Activated gamma-delta T cell treated with Interleukin-2 at 50 U/mL for 16 hours (primary cell): ENCODE measurements at places on chromosomes 7 and 10.

DNA sequence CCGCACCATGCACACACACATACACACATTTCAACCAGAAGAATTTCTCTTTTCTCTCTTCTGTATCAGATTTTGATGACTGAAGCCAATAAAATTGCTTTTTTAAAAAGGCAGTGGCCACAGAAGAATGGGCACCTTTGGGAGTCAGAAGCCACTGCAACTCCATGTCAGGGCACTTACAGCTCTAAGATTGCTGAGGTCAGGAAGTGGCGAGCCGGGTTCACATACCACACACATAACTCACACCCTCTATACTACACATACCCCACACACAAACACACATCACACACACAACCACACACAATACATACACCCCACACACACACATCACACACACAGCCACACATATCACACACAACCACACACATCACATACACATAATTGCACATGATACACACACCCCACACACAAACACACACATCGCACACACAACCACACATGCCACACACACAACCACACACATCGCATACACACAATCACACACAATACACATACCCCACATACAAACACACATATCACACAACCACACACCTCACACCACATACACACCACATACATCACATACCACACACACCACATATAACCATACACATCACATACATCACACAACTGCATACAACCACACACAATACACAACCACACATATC lies 31.2 kb downstream of the GPRIN2 start:
- no peak for DNase-seq

GRCh38 chr10:77285529-77286182 lies 352.0 kb downstream of the KCNMA1 start:
- DNase-seq = no peak

DNA sequence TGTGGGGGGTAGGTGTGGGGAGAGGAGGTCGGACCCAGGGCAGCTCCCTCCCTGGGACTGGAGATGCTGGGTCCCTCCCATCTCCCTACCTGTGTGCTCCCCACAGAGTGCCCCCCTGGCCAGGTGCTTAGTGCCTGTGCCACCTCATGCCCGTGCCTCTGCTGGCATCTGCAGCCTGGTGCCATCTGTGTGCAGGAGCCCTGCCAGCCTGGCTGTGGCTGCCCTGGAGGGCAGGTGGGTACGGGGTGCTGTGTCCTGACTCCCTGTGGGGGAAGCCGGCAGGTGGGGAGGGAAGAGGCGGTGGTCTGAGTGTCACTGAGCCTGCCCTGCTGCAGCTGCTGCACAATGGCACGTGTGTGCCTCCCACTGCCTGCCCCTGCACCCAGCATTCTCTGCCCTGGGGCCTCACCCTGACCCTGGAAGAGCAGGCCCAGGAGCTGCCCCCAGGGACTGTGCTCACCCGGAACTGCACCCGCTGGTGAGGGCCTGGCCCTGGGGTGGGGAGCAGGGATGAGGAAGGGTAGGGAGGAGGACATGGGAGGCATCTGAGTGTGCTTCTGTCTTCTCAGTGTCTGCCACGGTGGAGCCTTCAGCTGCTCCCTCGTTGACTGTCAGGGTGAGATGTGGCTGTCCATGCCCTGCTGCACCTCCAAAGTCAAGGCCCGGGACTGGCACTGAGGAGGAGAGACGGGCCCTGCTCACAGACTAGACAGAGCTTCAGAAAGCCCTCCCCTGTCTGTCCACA lies 11.7 kb upstream of the ZNF862 start:
- DNase-seq = no peak

GRCh38 chr7:87960239-87960638 lies 26.2 kb downstream of the ADAM22 start:
- DNase-seq = no peak

- no peak for DNase-seq
Measured at GRCh38 chr10:121886181-121886580, 41.6 kb downstream of the ATE1 start.

DNA sequence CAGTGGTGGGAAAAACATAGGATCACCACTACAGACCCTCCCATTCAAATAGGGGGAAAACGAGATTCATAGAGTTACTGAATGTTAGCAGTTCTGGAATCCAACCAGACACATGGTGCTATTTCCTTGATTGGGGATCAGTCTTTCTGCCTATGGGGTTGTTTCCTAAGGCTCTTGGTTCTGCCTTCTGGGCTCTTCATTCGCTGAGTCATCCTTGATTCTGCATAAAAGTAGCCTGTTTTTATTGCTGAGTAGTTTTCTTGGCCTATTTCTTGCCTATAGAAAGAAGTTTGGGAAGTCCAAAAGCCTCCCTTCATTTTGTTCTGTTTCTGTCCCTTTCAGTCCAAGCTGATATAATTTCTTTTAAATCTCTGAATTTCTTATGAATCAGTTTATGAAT lies 99.3 kb upstream of the OIT3 start:
- DNase-seq = no peak

DNA sequence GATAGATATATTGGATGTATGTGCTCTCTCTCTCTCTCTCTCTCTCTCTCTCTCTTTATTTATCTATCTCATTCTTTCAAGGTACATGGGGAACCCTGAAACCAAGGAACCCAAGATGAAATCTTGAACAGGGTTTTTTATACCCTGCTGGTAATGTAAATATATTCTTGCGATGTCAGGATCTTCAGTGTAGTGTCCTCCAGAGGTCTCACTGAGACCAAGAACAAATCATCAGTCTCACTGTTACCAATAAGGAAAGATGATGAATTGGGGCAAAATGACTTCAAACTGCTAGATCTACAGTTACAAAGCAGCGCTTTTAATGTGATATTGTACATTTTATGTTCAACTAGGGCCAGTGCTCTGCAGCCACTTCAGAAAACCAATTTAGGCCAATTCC lies 423.5 kb downstream of the ANKRD7 start:
- DNase-seq = no peak

DNA sequence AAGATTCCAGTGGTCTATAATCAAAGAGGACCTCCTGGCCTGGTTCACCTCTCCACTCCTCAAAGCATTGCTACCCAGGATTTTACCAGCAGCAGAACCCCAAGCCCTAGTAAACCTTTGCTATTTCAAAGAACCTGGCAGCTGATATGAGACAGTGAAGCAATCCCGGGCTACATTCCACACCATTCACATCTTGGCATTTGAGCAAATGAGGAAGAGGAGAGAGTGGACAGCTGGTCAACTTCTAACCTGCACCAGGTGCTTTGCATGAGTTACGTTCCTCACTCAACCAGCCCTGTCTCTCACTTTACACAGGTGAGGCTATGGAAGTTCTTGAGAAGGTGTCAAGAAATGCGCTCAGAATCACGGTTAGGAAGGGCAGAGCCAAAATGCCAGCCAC lies 1.1 kb downstream of the CCDC3 start:
- DNase-seq = no peak

DNA sequence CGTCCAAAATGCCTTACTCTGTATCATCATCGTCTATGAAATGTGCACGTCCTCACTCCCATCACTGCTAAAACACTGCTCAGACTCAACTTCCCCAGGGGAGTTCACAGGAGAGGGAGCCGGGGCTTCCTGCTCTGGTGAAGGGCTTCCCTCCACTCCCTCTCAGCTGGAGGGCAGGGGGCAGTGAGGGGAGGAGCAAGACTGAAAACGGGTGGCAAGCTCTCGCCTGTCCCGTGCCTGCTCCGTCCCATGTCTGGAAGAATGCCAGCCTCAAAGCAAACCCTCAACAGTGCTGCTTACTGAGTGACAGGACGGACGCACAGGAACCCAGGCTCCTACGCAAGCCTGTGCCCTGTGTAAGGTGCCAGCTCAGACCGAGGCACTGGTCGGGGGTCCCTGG lies 25.1 kb downstream of the PRKAG2 start:
- DNase-seq = no peak

GRCh38 chr10:132369636-132370185 lies 27.3 kb upstream of the PWWP2B start:
- no peak for DNase-seq

- DNase-seq = no peak
Measured at GRCh38 chr10:44995914-44996669, 4.6 kb upstream of the ZNF22 start.

GRCh38 chr7:72441791-72442190 lies 29.7 kb upstream of the CALN1 start:
- DNase-seq = no peak

DNA sequence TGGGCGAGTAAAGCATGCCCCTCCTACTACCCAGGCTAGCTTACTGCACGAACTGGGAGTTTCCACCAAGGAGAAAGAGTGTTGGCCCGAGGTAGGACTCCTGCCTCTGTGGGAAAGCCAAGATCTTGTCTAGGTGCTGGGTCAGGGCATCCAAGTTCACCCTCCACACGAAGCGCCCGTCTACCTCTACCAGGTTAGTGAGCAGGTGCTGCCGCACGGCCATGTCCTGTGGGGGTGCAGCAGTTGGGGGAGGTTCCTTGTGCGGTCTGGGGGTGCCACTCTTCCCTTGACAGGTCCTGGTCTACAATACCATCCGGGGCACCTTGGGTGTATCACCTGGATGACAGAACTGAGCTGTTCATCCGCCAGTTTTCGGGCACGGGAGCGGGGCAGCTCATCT lies 1.7 kb downstream of the ABHD11 start:
- DNase-seq = no peak

DNA sequence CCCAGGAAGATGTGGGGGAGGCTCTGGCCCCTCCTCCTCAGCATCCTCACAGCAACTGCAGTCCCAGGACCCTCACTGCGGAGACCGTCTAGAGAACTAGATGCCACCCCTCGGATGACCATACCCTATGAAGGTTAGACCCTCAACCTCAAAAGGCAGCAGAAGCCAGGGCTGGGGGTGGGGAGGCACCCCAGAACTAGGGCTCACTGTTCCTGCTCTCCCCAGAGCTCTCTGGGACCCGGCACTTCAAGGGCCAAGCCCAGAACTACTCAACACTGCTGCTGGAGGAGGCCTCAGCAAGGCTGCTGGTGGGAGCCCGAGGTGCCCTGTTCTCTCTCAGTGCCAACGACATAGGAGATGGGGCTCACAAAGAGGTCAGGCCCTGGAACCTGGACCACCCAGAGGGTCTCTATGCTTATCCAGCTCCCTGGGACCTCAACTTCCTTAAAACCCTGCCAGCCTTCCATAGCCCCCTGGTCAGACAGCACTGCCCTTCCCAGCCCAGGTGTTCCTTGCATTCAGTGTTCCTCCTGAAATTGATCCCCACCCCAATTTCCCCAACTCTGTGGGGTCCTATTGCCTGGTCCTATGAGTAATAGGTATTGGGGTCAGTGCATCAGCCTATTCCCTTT lies 3.7 kb downstream of the SEMA4G start:
- DNase-seq = no peak

- no peak for DNase-seq
Measured at GRCh38 chr7:91193141-91193540, 71.1 kb upstream of the FZD1 start.

DNA sequence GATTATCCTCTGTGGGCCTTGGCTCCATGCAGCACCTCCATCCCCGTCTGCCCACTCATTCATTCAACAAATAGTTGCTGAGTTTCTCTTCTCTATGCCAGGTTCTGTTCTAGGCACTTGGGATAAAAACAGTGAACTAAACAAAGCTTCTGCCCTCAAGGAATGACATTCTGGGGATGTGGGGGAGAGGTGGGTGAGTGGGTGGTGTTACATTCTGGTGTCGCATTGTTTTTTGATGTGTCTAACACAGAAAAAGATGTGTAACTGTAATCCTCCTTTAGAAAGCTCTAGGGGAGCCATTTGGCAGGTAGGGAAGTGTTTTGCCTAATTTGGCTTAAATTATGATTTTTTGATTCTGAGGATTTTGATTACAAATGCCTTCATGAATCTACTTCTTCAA lies 21.4 kb downstream of the AUTS2 start:
- DNase-seq = no peak

GRCh38 chr7:95321720-95322119 lies 2.6 kb downstream of the PON1 start:
- no peak for DNase-seq

DNA sequence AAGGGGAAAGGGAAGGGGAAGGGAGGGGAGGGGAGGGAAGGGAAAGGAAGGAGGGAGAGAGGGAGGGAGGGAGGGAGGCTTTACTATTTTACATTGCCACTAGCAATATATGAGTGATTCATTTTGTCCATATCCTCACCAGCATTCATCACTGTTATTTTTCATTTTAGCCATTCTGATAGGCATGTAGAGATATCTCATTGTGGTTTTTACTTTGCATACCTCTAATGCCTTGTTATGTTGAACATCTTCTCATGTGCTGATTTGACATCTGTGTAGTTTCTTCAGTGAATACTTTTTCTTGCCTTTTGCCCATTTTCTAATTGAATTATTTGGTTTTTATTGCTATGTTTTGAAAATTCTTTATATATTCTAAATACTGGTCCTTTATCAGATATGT lies 52.7 kb downstream of the GCC1 start:
- no peak for DNase-seq

GRCh38 chr7:47577321-47577919 lies 4.5 kb downstream of the TNS3 start:
- DNase-seq = no peak

GRCh38 chr7:45657890-45658715 lies 83.9 kb downstream of the ADCY1 start:
- no peak for DNase-seq

DNA sequence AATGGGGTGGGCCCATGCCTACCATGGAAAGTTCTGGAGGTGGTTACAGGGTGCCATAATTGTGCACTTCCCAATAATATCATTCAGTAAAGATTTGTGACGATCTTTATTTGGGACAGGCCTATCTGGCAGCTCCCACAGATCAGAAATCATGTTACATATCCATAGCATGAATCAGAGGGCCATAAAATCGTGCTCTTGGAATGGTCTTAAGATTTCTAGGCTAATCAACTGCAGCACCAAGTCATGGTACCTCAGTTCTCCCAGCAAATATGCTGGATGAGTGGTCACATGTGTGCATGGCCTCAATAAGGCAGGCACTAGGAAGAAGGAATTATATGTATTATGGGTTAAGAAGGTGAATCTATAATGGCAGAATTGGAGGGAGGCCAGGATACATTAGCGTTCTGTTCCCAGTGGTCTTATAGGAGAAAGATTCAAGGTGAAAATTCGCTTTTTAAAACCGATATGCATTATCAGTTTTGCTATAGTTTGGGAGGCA lies 134.7 kb downstream of the NRP1 start:
- DNase-seq = no peak

- DNase-seq = no peak
Measured at GRCh38 chr10:97321804-97322190, 2.7 kb downstream of the FRAT1 start.

DNA sequence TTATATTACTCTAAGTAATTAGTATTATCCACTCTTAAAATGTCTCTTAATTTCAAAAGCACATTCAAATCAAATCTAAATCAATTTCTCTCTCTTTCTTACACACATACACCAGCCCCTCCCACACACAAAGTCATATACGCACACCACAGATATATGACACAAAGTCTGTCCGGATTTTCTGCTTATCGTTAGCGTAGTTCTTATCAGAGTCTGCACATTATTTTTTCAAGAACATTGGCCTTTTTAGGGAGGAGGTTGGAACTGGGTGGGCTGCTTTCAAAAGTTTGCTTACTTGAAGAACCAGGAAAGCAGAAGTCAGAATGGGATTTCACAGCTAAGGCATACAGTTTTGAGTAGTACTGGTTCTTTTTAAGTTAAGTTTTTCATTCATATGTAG lies 387.6 kb upstream of the CHRM2 start:
- DNase-seq = no peak
